HFFc6 (cell line): ENCODE measurements at places on chromosomes 11 and 22.

DNA sequence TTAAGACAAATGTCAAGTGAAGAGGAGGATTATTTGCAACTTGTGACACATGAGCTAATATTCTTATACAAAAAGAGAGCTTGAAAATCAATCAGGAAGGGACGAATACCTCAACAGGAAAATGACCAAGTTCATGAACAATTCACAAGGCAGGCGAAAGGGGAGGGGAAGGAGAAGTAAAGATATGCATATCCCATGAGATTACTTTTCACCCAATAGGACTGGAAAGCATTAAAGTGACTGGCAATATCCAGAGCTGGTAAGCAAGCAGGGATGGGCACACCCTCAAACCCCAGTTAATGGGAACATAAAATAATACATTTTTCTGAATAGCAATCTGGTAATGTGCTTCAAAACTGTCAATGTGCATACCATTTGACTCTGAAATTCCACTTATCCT is 129.5 kb downstream of the SLC1A2 start:
- DNase-seq, result peak; percentile 63

DNA sequence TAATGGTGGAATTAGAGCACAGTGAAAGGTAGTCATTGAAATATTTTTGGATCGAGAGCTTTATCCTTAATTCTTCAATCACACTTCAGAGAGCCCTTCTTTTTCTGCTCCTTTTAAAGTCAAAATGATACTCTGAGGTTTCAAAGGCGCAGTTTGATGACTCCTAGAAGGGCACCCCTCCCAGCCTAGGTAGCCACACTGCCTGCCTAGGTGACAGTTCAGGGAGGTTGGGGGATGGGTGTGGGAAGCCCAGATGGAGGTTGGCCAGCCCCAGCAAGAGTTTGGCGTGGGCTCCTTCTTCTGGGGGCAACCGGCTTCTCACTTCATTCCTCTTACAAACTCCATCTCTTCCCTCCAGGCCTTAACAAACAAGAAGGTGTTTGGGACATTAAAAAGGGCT is 28.6 kb upstream of the PHF21A start:
- no peak for DNase-seq

GRCh38 chr11:1873048-1873812 is 18.5 kb downstream of the PRR33 start:
- no peak for DNase-seq

GRCh38 chr11:120657306-120658070 is 145.9 kb downstream of the GRIK4 start:
- no peak for DNase-seq

DNA sequence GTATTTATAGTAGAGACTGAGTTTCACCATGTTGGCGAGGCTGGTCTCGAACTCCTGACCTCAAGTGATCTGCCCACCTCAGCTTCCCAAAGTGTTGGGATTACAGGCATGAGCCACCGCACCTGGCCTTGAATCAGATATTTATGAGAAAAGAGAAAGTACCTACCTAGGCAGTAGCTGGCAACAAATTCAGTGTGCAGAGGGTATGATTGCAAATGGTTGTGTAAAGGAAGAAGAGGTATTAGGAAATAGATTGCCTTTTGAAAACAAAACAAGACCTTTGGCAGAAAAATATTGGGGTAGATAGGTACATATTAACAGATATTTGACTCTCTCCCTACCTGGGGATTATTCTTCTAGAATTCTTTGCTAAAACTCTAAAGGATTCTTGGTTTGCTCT is 38.5 kb upstream of the LIN7C start:
- no peak for DNase-seq
